ENCODE measurements at places on chromosomes 3 and 15. TPM values are rescaled to one million over a fixed set of nuclear protein-coding genes. Genes with fewer than 3 reads are reported as not detected.

Gene ATP13A5
- not detected for total RNA-seq

Gene C3orf18
- 5.4 TPM for total RNA-seq

Gene IMPG2
- total RNA-seq = 0.27 TPM

Gene RAB5A
- total RNA-seq = 121 TPM

Gene CLDN1
- total RNA-seq = not detected

Gene LMAN1L
- not detected for total RNA-seq

Gene FBLN2
- 13.7 TPM for total RNA-seq

GRCh38 chr3:129184396-129184657, 631 bp upstream of the CNBP start:
- no peak for DNase-seq

DNA sequence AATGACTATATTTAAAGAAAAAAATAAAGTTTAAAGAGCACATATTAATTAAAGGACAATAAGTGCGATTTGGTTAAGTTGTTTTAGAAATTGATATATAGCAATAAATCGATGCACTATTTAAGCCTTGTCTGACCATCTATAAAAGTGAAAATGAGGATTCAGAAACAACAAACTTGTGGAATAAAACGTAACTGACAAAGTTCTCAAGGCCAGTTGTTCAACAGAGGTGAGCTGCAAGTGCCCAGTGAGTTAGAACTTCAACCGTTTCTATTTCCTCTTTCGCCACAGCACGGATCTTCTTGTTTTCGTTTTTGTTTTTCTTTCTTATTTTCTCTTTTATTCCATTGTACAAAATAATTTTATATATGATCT, 724.9 kb upstream of the ARRDC4 start:
- no peak for DNase-seq

- DNase-seq = no peak
Measured at GRCh38 chr3:54120657-54121413, 1.5 kb upstream of the CACNA2D3 start.

GRCh38 chr15:85007741-85008397, 26.2 kb downstream of the PDE8A start:
- no peak for DNase-seq

DNA sequence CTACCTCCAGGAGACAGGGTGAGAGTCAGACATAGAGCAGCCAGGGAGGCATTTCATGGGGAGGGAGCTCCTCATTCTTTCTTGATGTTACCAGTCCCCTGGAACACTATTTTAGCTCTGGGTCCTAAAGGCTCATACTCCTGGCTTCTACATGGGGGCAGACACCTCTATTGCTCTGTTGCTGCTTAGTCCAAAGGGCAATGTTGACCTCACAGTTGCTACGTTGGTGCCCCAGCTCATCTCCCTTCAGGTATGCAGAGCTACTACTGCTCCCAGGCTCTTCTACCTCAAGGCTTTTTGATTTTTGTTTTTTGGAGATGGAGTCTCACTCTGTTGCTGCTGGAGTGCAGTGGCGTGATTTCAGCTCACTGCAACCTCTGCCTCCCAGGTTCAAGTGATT, 245.6 kb upstream of the LRRFIP2 start:
- DNase-seq = no peak

DNA sequence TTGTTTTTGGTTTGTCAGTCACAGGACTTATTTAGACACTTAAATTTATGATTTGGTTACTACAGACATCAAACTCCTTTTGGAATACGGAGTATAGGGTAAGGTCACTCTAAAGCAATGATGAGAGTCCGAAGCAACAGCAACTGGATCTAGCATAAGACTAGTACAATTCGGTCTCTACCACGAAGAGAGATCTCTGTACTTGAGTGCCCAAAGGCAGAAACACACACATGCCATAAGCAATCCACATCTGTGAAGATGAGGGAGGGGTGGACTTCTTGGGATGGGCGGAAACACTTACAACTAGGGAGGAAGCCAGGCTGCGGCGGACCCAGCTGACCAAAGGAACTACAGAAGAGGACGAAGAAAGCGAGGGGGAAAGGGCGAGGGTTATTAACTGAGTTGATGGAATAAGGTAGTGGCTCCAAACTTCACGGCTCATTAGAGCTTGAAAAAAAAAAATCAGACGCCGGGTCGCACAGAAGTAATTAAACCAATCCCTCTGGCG, 595 bp downstream of the DPH6 start:
- DNase-seq = no peak

DNA sequence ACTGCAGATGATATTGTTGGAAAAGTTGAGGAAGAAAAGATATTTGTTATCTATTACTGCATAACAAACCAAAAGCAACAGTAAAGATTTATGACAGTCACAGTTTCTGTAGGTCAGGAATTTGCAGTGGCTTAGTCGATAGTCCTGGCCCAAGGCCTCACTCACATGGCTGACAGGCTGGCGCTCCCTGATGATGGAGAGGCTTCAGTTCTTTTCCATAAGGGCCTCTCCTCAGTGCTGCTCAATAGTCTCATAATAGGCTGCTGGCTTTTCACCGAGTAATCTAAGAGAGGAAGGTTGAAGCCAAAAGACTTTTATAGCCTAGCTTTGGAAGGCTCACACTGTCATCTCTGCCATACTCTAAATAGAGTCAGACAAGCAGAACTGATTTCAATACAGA, 17.7 kb downstream of the IREB2 start:
- no peak for DNase-seq

DNA sequence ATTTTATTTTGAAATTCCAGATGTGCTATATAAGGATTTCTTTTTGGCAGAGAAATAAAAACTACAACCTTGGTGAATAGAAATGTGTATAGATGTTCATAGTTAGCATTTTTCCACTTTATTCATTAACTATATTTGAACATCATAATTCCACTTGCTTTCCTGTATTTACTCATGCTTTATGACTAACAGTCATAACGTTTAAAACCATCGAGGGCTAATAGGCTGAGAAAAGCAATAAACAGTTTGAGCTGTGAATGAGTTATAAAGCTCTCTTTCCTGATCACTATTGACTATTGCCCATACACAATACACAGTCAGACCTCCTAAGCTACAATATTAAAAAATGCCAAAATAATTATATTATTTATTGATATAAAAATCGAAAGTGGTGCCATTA, 502.1 kb upstream of the RASGRP1 start:
- no peak for DNase-seq

DNA sequence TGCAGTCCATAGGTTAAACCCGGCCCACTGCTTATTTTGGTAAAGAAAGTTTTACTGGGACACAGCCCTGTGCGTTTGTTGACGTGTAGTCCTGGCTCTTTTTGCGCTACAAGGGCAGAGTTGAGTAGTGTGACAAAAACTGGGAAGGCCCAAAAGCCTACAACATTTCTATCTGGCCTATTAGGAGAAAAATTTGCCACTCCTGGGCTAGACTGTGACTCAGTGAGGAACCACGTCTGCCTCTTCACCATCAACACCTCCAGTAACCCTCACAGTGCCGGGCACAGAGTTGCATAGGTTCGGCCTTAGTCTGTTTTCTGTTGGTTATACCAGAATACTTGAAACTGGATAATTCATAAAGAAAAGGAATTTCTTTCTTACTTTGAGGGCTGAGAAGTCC, 110.3 kb downstream of the TOP2B start:
- DNase-seq = no peak

DNA sequence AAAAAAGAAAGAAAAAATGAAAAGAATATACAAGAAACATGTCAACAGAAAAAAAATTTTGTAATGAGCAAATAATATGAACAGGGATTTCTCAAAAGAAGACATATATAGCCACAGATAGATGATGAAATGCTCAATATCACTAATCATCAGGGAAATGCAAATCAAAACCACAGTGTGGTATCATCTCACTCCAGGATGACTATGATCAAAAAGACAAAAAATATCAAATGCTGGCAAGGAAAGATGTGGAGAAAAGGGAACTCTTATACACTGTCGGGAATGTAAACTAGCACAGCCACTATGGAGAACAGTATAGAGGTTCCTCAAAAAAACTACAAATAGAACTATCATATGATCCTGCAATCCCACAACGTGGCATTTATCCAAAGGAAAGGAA, 94.1 kb downstream of the C3orf70 start:
- DNase-seq = no peak

DNA sequence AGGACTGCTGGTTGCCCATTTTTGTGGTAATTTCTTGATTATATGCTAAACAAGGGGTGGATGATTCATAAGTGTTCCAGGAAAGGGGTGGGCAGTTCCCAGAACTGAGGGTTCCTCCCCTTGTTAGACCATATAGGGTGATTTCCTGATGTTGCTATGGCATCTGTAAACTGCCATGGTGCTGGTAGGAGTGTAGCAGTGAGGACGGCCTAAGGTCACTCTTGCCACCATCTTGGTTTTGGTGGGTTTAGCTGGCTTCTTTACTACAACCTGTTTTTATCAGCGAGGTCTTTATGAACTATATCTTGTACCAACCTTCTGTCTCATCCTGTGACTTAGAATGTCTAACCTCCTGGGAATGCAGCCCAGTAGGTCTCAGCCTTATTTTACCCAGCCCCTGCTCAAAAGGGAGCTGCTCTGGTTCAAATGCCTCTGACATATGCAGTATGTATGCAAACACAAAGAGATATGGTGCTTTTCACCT, 46.2 kb downstream of the C3orf38 start:
- DNase-seq = no peak

GRCh38 chr3:71657831-71658530, 67.2 kb downstream of the EIF4E3 start:
- no peak for DNase-seq

- no peak for DNase-seq
Measured at GRCh38 chr3:79418855-79419621, 348.8 kb downstream of the ROBO1 start.

DNA sequence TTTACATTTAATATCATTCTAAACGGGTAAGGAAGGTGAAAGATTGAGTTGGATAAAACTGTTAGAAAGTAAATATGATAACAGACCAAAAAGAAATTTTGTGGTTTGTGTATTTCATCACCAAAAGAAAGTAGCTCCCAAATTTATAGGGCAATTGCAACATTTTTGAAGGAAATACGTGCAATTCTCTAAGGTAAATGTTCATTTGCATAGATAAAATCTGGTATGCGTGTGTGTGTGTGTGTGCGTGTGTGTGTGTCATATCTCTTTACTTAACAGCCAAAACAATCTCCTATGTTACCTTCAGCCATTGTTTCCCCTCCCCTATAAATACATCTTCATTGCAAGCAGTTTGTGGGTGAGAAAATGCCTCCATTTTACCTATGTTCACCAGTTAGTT, 208.4 kb downstream of the TNIK start:
- peak; percentile 52 for DNase-seq
